Prostate gland (tissue), 2 donors: ENCODE measurements at places on chromosomes 4 and X. TPM values are rescaled to one million over a fixed set of nuclear protein-coding genes. Genes with fewer than 3 reads are reported as not detected.
A peak's percentile ranks its signal among the peaks of the same experiment; 100 is the strongest.

DNA sequence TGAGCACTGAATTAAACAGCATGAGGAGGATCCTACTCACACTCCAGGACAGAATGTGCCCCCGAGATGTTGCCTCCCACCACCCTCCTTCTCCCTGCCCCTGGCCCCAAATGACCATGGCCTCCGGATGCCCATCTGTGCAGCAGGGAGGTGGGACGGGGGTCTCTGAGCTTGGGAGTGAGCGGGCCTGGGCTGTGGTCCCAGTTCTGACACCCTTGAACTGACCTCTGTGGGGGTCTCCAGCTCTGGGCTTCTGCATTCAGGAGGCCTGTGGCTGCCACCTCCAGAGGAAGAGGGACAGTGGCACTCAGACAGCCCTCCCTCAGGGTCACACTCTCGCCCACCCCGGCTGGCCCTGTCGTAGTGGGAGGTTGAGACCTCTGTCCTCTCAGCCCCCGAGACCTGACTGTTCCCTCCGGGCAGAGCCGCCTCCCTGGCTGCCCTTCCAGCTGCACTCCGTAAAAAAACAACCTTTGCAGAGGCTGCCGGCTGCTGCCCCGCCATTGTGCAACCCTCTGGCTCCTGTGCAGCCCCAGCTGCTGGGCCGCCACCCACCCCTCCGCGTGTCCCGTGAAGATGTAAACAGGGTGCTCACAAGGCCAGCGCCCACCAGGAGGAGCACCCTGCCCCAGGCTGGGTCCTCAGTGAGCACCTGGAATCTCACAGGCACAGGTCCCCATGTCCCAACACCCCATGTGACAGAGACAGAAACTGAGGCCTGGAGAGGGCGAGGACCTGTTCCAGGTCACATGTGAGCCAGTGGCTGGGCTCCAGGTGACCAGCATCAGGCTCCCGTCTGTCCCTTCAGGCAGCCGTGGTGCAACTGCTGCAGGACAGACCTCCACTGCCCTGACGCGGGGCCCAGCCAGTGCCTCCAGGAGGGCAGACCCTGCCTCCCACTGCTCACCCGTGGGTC lies 39.6 kb downstream of the HTRA3 start:
- H3K27me3 ChIP-seq, result no peaks in the 10 kb centered on the region
- H3K4me3 ChIP-seq, result no peak overlapping the region
- no peak for DNase-seq
- no peak overlapping the region for H3K27ac ChIP-seq
- H3K4me1 ChIP-seq, result no peaks in the 10 kb centered on the region

DNA sequence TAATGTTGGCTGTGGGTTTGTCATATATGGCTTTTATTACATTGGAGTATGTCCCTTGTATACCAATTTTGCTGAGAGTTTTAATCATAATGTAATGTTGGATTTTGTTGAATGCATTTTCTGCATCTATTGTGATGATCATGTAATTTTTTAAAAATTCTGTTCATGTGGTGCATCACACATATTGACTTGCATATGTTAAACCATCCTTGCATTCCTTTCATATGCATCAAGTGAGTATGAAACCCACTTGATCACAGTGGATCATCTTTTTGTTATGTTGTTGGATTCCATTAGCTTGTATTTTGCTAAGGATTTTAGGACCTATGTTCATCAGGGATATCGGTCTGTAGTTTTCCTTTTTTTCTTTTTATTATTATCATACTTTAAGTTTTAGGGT lies 12.1 kb downstream of the HEPH start:
- DNase-seq, result no peak
- no peaks in the 10 kb centered on the region for H3K27me3 ChIP-seq
- H3K27ac ChIP-seq, result no peak overlapping the region
- H3K4me1 ChIP-seq, result no peaks in the 10 kb centered on the region
- H3K36me3 ChIP-seq, result no peaks in the 10 kb centered on the region

DNA sequence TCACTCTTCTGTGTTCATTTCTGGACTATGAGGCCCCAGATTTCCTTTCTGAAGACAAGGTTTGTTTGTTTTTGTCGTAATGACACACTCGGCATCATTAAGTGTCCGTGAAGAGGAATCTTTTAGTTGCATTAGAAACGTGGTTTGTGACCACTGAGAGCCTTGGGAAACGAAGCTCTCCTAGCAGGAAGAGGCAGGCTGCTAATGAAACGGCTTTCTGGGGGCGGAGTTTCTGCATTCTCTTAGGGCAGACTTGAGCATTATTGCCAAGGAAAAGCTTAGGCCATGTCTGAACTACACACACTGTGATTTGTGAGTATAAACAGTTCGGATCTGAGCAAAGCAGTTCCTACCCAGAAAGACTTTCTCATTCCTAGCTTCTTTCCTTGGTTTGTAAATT lies 64.0 kb downstream of the SOX3 start:
- no peak overlapping the region for H3K27ac ChIP-seq
- no peaks in the 10 kb centered on the region for H3K4me1 ChIP-seq
- H3K27me3 ChIP-seq, result no peaks in the 10 kb centered on the region
- no peak overlapping the region for H3K4me3 ChIP-seq

DNA sequence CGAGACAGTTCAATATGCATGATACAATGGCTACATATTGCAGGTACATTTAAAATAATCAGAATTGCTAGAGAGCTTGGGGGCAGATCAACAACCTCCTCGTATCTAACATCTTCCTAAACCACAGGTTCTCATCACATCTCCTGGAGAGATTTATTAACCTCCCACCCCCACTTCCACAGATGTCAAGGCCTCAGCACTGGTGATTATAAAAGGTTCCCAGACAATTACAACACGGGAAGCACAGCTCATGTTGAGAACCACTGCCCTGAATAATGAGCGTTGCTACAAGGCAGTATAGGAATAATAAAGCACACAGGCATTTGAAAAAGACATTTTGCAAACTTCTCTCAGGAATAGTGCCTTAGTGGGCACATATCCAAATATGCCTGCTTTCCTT lies 42.8 kb downstream of the ELOVL6 start:
- H3K4me3 ChIP-seq, result no peak overlapping the region
- no peaks in the 10 kb centered on the region for H3K4me1 ChIP-seq
- no peaks in the 10 kb centered on the region for H3K36me3 ChIP-seq

DNA sequence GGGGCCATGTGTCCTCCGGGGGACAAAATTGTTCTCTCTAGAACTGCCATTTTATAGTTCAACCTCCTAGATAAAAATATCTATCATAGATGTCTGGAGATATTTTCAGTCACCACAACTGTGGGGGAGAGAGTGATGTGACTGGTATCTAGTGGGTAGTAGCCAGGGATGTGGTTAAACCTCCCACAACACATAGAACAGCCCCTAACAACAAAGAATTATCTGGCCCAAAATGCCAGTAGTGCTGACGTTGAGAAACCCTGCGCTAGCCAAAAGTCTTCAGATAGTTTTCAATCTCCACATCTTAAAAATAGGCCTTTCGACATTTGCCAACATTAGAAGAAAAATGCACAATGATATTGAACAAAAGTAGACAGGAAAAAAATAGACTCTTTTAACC lies 19.0 kb upstream of the SUPT20HL2 start:
- no peaks in the 10 kb centered on the region for H3K36me3 ChIP-seq
- H3K4me1 ChIP-seq, result no peaks in the 10 kb centered on the region
- no peaks in the 10 kb centered on the region for H3K27me3 ChIP-seq
- DNase-seq, result no peak
- H3K4me3 ChIP-seq, result no peak overlapping the region

DNA sequence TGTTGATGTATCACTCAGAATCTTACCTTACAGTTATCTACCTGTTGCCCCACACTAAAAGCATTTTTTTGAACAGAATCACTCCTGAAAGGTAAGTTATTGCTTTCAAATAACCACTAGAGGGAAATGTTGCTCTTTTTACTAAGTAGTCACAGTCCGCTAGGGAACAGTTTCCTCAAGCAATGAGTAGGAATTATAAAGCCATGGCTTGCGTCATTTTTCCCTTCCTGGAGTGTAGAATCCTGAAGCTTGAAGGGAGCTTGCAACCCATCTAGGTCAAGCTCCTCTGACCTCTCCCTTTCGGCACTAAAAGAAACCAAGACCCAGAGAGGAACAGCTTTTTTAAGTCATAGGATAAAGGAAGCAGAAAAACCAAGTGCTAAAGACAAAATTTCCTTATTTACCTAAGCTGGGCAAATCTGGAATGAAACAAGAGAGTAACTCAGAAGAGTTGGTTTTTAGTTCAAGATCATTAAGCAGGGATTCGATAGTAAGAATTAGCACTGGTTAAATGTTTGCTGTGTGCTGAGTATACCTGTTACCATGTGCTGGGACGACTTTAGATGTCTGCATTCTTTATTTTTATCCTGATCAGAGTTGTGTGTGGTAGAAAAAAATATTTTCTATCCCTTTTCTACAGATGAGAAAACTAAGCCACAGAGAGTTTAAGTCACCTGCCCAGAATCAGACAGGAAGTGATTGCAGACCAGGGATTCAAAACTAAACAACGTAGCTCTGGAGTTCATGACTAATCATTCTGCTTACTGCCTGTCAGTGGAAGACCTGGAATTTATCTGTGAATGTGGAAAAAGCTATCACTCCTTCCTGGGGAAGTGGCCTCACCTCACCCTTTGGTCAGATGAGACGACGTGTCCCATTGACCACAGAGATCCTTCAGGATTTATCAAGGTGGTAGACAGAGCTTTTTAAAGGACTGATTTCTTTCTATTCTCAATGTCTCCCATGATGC lies 631.5 kb downstream of the RAB28 start:
- no peak overlapping the region for H3K27ac ChIP-seq
- no peak overlapping the region for H3K4me3 ChIP-seq
- DNase-seq, result peak; percentile 10

GRCh38 chr4:20318001-20318908 lies 66.5 kb downstream of the SLIT2 start:
- H3K4me3 ChIP-seq, result no peak overlapping the region
- no peaks in the 10 kb centered on the region for H3K36me3 ChIP-seq
- H3K4me1 ChIP-seq, result no peaks in the 10 kb centered on the region
- no peak for DNase-seq
- no peaks in the 10 kb centered on the region for H3K27me3 ChIP-seq

DNA sequence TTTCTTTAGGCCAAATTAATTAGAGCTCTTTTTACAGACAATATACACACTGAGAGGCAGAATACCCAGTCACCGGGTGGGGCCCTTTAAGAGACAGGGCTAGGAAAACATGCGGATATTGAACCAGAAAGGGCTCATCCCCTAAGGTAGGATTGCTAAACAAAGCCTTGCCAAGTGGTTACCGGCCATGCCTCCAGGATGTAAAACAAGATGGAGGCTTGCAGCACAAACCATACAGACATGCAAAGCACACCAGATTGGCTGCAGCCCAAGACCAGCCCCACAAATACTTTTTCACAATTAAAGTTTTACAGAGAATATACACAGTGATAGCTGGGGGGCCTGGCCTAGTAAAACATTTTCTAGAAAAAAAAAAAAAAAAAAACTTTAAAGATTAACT lies 210.0 kb downstream of the KLHL4 start:
- no peaks in the 10 kb centered on the region for H3K4me1 ChIP-seq
- H3K36me3 ChIP-seq, result no peaks in the 10 kb centered on the region
- H3K4me3 ChIP-seq, result no peak overlapping the region
- H3K27me3 ChIP-seq, result no peaks in the 10 kb centered on the region

DNA sequence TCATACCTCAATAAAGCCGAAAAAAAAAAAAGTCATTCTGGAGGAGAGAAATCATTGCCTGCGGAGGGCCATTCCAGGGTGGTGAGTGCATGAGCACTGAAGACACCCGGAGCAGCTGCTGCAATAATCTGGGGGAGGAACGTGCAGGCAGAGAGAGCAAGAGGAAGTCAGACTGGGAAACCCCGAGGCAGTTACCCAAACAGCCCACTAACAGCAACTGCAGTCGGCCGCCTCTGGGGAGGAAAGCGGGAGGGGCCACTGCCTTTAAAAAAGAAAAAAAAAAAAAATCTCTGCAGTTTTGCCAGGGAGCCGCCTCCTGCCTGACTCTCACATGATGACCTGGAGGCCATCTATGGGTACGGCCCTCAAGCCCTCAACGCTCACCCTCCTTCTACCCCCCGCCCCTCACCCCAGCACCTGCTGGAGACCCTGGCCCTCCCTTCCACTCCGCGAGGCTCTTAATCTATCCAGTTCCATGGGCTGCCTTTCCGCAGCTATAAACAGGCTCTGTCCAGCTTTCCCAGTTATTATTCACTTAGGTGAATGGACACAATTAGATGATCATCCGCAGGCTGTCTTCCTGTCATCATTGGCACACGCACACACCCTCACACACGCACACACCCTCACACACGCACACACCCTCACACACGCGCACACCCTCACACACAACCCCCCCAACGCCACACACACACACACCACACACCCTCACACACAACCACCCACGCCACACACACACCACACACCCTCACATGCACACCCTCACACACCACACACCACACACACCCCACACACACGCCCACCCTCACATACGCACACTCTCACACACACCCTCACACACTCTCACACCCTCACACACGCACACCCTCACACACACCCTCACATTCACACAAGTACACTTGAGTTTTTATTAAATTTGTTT lies 3.4 kb upstream of the AVPR2 start:
- H3K27me3 ChIP-seq, result no peaks in the 10 kb centered on the region
- no peak for DNase-seq
- H3K36me3 ChIP-seq, result no peaks in the 10 kb centered on the region
- H3K4me3 ChIP-seq, result no peak overlapping the region

DNA sequence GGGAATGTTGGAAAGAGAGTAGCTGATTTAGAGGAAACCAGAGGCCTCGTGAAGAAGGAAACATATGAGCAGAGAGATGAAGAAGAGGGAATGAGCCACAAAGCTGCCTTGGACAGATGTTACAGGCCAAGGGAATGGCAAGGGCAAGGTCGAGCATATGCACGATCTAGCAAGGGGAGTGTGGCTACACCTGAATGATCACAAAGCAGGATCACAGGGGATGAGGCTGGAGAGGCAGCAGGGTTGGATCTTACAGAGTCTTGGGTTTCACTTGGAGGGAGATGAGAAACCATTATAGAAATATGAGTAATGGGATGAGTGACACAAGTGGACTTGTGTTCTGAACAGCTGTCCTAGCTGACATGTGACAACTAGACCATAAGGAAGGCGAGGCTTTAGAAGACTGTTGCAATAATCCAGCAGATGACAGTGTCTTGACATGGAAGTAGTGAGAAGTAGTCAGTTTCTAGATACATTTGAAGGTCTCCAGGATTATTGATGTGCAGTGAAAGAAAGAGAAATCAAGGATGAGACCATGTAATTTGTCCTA lies 58.7 kb downstream of the RASGEF1B start:
- H3K4me3 ChIP-seq, result no peak overlapping the region
- H3K27me3 ChIP-seq, result no peaks in the 10 kb centered on the region
- no peak overlapping the region for H3K27ac ChIP-seq
- no peaks in the 10 kb centered on the region for H3K4me1 ChIP-seq

The FHDC1 gene
- 15.3 TPM for total RNA-seq

The KIT gene
- total RNA-seq, result 8.7 TPM

The FRMD7 gene
- total RNA-seq, result not detected

The EGFL6 gene
- not detected for total RNA-seq

The RPS6KA3 gene
- 19.8 TPM for total RNA-seq

The HSFX2 gene
- total RNA-seq, result not detected

The TMPRSS11D gene
- total RNA-seq, result not detected
